Activated CD4-positive, alpha-beta memory T cell treated with anti-CD3 and anti-CD28 coated beads, Interleukin-2, amount 10 ng/mL, durations not matched to agents 7 days and 5 days (primary cell): ENCODE measurements at places on chromosomes 7 and 10. TPM values are rescaled to one million over a fixed set of nuclear protein-coding genes. Genes with fewer than 3 reads are reported as not detected.

The SCART1 gene
- total RNA-seq = 15.3 TPM

The SND1 gene
- 175 TPM for total RNA-seq

The GNG11 gene
- total RNA-seq = not detected

The PON1 gene
- not detected for total RNA-seq

The UNCX gene
- total RNA-seq = not detected

The NKX2-3 gene
- total RNA-seq = not detected

The SPDYE2 gene
- total RNA-seq = 0.15 TPM

The CALCR gene
- not detected for total RNA-seq

The FAM25A gene
- not detected for total RNA-seq

The CLDN4 gene
- not detected for total RNA-seq

The GIMAP4 gene
- 282 TPM for total RNA-seq

The INSYN2A gene
- not detected for total RNA-seq

The MDFIC gene
- 90.7 TPM for total RNA-seq
